ENCODE measurements at places on chromosomes 4 and X.
A peak's percentile ranks its signal among the peaks of the same experiment; 100 is the strongest.

- no peak for DNase-seq
Observed at GRCh38 chrX:149567621-149568417, 18.1 kb upstream of the HSFX3 start.

DNA sequence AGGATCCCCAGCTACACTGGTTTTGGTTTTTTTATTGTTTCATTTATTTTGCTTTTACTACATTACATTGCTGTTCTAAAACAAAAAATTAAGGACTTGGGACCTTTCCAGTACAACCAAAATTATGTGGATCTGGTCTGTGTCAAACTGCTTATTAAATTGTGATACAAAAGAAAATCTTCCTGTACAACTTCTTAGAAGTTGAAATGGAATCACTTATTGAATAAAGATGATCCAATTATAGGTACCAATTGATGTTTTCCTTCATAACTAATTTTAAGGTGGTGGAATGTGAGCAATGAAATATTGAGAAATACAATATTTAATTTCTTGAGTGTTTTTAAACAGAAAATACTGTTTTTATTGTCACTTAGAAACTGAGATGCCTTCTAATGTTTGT is 67.3 kb downstream of the C4orf46 start:
- no peak for DNase-seq

DNA sequence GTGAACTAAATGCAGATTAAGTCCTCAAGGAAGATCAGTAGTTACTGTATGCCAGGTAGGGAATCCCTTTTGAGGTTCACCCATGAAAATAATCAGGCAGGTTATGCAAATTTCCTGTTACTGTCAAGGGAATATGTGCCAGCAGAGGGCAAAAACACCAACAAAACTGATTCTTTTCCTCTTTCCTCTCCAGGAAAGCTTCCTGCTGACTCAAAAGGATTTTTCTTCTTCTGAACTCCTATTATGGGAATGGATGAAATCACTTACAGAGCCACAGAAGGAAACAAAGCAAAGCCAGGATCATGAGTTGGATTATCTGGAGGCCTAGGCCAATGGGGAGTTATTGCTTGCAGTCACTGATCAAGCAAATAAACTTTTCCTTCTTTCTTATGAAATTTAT is 49.7 kb downstream of the TMPRSS11F start:
- no peak for DNase-seq

GRCh38 chr4:98448908-98449307 is 187.7 kb downstream of the RAP1GDS1 start:
- peak; percentile 64 for DNase-seq

- DNase-seq, result no peak
Observed at GRCh38 chrX:7088968-7089615, 58.4 kb upstream of the STS start.

GRCh38 chr4:67198727-67199126 is 346.6 kb downstream of the CENPC start:
- DNase-seq, result no peak

- no peak for DNase-seq
Observed at GRCh38 chrX:113136836-113137235, 296.2 kb upstream of the AMOT start.

GRCh38 chr4:955931-956381 is 17.4 kb downstream of the DGKQ start:
- peak; percentile 32 for DNase-seq

DNA sequence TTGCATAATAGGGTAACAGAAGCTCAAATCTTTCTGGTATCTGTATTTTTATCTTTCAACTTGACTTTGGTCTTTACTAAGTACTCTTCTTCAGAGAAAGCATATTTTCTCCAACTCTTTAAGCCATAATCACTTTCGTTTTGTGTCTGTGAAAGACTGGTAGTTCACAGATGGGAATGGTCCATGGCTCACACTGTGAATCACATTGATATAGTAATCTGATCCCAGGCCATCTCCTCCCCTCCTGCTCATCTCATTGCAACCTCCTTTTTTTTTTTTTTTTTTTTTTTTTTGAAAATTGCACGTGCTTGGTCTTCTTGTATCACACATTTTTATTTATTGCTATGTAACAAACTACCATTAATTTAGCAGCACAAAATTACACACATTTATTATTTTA is 694.5 kb upstream of the SLIT2 start:
- DNase-seq, result no peak

DNA sequence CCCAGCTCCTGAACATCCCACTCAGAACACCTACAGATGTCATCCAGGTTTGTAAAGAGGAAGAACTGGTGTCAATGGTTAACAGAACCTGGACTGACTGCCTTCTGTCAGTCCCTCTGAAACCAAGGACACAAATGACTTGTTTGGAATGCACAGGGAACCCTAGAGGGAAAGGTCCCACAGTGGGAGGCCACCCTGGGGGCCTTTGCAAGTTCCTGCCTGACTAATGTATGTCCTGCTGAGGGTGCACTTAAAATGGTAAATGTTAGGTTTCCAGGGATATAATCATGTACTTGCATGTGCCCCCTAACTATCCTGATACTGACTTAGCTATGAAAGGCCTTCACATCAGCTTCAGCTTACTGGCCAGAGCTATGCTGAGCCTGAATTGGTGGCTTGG is 15.0 kb upstream of the XAGE2 start:
- DNase-seq, result no peak

- no peak for DNase-seq
Observed at GRCh38 chrX:83319023-83319422, 189.1 kb upstream of the POU3F4 start.

DNA sequence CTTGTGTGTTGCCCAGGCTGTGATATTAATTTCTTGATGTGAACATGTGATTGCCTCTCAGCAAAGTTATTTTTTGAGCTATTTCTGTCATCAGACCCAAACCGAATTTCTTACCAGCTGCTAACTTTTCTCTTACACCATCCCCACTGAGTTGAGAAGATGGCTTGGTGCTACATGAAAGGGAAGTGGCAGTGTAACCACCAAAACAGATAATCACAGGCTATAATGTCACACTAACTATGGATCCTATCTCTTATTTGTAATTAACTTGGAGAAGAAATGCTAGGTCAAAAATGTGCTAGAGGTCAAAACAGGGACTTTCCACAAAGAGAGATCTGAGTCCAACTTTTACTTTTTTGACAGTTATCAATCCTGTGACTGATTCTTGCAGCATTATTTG is 43.8 kb downstream of the ELOVL6 start:
- DNase-seq, result no peak

GRCh38 chr4:169668069-169668721 is 47.8 kb downstream of the CLCN3 start:
- no peak for DNase-seq

DNA sequence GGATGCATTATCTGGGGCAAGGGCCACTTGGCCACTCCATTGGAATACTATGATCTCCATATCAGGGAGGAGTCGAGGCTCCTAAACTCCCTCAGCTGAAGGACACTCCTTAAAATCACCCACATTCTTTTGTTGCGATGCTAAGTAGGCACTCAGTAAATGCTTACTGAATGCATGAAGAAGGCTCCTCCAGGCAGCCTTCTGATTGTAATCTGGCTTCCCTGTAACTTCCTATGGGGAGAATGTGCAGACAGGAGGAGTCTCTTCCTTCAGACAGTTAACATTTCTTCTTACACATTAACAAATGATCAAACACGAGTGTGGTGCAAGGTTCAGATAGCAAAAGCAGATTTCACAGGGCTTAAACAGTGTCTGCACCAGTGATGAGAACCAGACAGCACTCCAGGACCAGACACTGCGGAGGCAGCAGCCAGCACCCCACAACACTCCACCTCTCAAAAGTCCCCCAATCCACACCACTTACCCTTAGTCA is 21.4 kb upstream of the USO1 start:
- DNase-seq, result no peak

DNA sequence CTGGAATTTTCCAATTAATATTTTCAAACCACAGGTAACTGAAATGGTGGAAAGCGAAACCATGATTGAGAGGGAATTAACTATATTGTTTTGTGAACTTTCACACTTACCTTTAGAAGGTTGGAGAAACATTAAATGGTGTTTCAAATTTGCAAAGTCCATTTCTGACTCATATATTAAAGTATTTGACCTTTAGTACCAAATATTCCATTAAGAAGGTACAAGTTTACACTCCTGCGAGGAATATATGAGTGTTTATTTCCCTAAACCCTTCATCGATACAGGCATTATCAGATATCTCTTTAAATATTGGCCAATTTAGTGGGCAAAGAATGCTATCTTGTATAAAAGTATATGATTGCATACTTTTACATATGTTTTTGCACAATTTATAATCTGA is 44.1 kb upstream of the NPNT start:
- no peak for DNase-seq

GRCh38 chr4:152164561-152164960 is 371.3 kb downstream of the FBXW7 start:
- no peak for DNase-seq

- DNase-seq, result no peak
Observed at GRCh38 chr4:70298051-70298450, 36.7 kb upstream of the CABS1 start.

DNA sequence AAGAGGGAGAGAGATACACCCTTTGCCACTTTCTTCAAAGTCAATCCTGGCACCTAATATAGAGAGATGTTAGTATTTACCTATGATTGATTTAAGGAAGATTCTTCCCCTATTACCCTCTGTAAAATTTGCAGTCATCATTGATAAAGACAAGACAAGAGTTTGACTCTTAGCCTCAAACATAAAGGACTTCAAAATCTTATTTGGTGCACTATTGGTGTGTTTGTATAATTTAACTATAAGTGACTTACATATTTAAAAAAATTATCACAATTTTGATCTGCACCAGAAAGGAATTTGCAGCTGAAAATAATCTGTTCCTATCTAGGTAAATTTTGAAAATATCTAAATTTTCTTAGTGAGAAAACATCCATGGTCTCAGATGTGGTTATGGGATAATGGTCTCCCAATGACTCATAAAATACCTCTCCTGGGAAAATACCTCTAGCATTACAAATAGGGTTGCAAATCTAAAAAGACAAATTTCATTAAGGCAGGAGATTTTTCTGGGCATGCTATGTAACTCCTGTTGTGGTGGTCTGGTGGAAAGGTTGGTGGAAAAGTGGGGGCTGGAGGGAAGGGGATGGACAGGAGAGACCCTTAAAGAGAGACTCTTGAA is 173.6 kb upstream of the MED14 start:
- DNase-seq, result no peak

GRCh38 chrX:70336767-70337166 is 46.9 kb downstream of the KIF4A start:
- no peak for DNase-seq
